CD8-positive, alpha-beta T cell (primary cell): ENCODE measurements at places on chromosomes 16 and 17. TPM values are rescaled to one million over a fixed set of nuclear protein-coding genes. Genes with fewer than 3 reads are reported as not detected.

TRAP1 gene
- 48.3 TPM for total RNA-seq

CCT6B gene
- 5.9 TPM for total RNA-seq

OR1A1 gene
- not detected for total RNA-seq

PKMYT1 gene
- 0.81 TPM for total RNA-seq

ZNF469 gene
- total RNA-seq = 1.0 TPM
